ENCODE measurements at places on chromosomes 7 and 10.

- no peak for DNase-seq
These were observed 57.5 kb upstream of the CHST15 start for GRCh38 chr10:124150807-124151417.

DNA sequence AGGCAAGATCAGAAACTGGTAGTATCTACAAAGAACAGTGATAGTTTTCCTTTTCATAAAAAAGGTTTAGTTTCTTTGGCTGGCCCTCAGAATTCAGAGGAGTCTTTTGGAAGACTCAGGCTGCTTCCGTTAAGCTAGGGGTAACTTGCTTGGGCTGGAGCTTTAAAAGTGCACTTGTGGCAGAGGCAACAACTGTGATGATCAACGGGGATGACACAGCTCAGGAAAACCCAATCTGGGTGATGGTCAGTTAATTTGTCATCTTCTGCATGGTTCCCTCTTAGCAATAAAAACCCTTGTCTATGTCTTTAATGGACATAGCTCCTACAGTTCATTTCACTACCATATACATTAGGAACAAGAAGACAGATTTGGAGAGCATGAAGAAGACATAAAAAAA, 46.7 kb downstream of the SGMS1 start:
- no peak for DNase-seq

DNA sequence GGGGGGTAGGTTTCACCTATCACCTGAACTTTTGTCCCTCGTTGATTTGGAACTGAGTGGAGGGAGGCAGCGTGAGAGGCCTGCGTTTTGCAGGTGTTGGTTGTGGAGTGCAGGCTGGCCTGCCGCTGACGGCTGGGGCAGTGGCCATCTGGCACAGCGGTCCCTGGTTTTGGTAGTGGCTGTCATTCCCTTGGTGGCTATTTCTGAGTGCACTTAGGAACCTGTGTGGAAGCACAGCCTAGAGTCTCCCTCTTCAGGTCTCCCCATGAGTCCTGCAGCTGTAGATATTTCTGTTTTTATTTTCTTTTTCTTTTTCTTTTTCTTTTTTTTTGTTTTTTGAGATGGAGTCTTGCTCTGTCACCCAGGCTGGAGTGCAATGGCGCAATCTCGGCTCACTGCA, 129.2 kb downstream of the CUL2 start:
- no peak for DNase-seq

GRCh38 chr10:44971935-44972757, 6.5 kb downstream of the DEPP1 start:
- no peak for DNase-seq

DNA sequence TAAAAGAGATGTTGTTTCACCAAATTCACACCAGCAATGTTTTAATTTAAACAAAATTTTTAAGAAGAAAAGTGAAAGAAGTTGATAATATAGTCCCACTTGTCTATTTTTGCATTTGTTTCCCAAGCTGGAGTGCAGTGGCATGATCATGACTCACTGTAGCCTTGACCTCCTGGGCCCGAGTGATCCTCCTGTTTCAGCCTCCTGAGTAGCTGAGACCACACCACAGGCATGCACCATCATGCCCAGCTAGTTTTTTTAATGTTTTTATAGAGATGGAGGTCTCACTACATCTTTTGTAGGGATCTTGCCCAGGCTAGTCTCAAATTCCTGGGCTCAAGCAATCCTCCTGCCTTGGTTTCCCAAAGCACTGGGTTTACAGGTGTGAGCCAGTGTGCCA, 14.1 kb upstream of the NDUFA5 start:
- no peak for DNase-seq

GRCh38 chr10:90912854-90913479, 7.9 kb downstream of the ANKRD1 start:
- DNase-seq = no peak

- no peak for DNase-seq
These were observed 23.3 kb upstream of the SMARCD3 start for GRCh38 chr7:151271699-151272355.
